ENCODE measurements at places on chromosomes 2 and 18. TPM values are rescaled to one million over a fixed set of nuclear protein-coding genes. Genes with fewer than 3 reads are reported as not detected.

- no peak for DNase-seq
Observed at GRCh38 chr2:116696223-116696622, 1118.3 kb upstream of the DDX18 start.

GRCh38 chr2:20236496-20236895, 11.6 kb upstream of the SDC1 start:
- DNase-seq: no peak

DNA sequence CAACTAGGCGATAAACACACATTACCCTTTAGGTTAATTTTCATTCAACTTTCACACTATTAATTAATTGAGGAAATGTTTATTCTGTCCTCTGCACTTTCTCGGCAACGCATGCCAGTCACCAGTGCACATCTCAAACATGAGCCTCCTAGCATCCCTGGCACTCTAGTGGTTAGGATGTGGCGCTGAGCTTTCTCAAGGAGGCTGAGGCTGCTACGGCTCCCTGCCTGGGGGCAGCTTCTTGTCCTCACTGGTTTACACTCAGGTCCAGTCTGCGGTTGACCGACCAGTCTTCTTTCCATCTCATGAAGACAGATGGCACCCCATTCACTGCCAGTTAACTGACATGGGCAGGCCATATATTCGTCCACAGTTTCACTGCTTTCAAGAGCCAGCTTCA, 463.4 kb downstream of the EIPR1 start:
- DNase-seq: no peak

The TUBB6 gene
- 747 TPM for polyA plus RNA-seq

The SRD5A2 gene
- polyA plus RNA-seq: not detected
